ENCODE measurements at places on chromosomes 12 and 14.

- DNase-seq = no peak
These were observed 33.0 kb downstream of the CYP46A1 start for GRCh38 chr14:99716850-99717681.

GRCh38 chr14:90750191-90750590, 66.0 kb downstream of the TTC7B start:
- no peak for DNase-seq

DNA sequence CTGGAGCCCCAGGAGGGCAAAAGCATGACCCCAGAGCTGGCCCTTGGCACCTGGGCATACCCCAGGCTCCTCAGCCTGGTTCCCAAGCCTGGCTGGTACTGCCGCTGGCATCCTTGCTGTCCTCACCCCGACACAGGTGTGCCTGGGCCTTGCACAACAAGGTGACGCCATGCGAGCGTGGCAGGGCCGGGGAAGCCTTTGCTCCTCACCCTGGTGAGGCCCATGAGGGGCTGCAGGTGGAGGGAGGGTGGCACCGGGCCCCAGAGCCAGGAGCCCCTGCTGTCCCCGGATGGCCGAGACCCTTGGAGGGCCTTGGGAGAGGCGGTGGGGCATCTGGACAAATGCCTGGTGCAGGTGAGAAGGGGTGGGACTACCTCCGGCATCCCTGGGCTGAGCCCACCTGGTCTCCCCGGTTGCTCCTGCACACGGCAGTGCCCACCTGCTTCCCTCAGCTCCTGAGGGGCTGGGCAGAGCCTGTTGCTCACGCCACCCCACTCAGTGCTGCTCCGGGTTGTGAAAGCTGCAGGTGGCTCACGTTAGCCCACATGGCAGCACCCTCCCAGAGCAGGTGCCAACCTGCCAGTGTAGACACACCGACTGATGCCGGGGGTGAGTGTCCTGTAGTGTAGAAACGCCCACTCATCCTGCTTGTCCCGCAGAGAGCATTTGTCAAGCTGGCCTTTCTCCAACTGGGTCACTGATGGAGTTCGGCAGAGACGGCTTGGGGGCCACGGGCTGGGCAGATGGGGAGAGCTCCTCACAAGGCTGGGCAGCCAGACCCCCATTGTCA, 24.6 kb upstream of the KIF26A start:
- DNase-seq = no peak

DNA sequence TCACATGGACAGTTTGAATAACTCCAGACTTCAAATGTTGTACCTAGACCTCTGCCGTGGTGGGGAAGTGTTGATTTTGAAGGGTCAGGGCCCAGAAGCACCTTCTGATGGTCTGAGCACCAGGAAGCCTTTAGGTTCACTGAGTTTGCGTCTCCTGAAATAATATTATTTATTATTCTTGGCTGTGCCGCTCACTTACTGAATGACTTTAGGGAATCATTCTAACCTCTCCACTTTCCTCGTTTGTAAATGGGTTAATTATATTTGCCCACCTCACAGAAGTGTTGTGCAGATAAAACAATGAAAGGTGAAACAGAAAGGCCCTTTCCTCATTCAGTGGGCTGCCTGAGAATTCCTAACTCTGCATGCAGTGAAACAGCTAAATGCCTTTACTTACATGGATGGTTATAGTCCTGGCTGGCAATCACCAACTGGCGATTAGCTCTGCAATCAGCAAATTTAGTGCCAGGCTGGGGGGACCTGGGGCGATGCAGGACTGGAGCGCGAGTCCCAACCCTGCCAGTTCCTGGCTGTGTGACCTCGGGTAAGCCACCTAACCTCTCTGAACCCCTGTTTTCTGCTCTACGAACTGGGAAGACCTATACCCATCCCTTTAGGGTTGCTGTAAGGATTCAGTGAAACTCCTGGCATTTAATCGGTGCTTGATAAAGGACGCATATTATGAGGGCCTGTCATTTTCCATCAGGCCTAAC, 57.5 kb downstream of the MAP1LC3B2 start:
- no peak for DNase-seq

GRCh38 chr14:94445003-94445402, 7.6 kb downstream of the SERPINA11 start:
- no peak for DNase-seq

GRCh38 chr14:76259029-76259735, 107.5 kb downstream of the GPATCH2L start:
- no peak for DNase-seq

- DNase-seq = no peak
These were observed 268.3 kb downstream of the VRK1 start for GRCh38 chr14:97065305-97066067.

DNA sequence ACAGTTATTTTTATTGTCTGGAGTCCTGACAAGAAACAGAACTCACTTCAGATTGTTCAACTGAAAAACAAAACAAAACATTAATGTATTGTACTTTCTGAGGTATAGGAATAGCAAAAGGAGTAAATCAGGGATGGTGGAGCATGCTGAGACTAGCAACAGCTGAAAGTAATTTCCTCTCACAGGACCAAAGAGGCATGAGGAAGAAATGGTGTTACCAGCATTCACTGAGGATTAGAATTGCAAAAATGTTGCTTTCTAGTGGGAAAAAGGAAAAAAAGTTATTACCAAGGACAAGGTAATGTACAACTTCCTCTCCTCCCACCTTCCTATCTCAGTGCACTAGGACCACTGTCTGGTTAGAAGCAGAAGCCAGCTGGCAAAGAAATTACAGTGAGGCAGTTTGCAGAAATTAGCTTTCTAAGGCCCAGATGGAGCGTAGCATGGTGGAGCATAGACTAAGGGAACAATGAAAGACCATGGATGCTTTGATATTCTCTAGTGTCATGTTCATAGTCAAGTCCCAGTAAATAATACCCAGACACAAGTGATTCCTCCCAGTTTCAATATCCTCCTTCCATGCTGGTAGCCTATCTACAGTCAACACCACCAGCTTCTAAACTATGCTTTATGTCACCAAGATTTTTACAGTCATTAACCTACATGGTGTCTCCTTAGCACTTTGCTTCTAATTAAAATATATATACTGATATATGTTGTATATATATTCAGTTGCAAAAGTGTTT, 133.7 kb upstream of the DCN start:
- no peak for DNase-seq

DNA sequence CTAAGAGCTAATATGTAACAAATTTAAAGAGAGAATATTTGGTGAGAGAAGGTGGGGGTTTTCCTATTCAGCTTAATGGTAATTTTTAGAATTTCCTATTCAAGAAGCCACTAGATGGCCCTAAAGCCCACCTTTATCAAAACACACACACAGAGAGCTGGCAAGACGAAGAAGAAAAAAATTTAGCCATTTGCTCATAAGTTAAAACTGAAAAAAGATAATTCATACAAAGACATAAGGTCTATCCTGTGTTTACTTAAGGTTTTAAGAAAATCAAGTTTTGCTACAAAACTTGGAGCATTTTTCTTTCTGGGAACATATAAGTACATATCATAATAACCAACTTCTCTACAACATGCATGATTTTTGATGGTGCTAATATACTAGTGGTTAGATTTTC, 46.8 kb upstream of the PCED1B start:
- DNase-seq = peak; percentile 77

- no peak for DNase-seq
These were observed 131.4 kb downstream of the NDUFA12 start for GRCh38 chr12:94872007-94872653.

GRCh38 chr14:29710015-29710414, 217.6 kb downstream of the PRKD1 start:
- peak; percentile 11 for DNase-seq

- DNase-seq = peak; percentile 28
These were observed 74.6 kb downstream of the PPP2R5C start for GRCh38 chr14:101836135-101836534.

- DNase-seq = peak; percentile 12
These were observed 10.9 kb upstream of the ZNF705A start for GRCh38 chr12:8145754-8146441.

DNA sequence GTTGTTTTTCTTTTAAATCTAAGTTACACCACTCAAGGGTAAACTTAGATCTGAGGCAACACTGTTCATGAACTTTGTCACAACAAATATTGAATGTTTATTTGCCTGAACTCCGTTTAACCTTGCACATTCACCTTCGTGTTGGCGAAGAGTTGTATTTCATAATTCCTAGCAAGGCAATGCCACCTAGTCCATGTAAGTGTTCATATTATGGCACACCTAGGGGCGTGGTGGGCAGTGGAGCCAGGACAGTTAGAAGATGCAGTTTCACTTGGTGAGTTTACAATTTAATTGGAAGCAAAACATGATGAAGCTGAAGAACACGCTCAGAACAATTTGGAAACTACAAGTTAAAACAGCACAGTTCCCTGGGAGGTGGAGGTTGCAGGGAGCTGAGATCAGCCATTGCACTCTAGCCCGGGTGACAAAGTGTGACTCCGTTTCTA, 30.4 kb upstream of the GNPNAT1 start:
- DNase-seq = no peak

DNA sequence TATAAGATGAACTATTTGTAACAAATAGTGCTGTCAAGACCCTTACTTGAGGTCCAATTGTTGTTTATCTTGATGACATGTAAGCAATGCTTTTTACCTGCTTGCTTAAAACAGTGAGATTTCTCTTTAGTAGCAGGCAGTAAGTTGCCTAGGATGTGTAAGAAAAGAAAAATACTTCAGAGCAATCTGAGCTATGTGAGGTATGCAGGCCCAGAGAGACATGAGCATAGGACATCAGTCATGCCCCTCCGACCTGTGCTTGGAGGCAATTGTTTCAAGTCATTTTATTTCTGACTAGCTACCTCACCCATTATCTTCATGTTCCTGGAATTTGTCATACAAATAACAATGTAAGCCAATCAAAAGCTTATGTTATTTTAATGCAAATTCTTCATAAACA, 930.6 kb upstream of the FBXO33 start:
- no peak for DNase-seq

DNA sequence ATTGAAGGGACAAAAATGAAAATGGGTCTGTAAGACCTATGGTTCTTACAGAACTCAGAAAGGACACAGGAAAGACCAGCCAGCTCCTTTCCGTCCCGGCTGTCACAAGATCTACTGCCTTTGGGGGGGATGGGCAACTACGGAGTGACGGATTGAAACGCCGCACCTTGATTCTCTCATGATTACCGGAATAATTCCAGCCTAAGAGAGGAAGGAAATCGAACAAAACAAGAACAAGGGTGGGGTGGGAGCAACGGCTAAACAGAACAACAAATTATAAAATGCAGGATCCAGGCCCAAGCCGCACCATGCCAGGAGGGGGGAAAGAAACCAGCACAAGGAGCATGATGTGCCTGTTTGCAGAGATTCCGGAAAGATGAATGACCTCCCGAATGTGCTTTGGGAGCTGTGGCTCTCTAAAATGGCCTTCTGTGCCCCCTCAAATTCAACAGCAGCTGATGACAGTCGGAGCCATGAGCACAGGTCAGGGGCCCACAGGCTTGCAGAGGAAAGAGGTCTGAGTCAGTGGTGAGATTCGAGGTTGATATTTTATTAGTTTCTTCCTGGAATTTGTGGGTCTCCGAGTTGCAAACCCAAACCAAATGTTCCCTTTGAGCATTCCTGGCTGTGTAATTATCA, 72.1 kb downstream of the SPRING1 start:
- DNase-seq = no peak

DNA sequence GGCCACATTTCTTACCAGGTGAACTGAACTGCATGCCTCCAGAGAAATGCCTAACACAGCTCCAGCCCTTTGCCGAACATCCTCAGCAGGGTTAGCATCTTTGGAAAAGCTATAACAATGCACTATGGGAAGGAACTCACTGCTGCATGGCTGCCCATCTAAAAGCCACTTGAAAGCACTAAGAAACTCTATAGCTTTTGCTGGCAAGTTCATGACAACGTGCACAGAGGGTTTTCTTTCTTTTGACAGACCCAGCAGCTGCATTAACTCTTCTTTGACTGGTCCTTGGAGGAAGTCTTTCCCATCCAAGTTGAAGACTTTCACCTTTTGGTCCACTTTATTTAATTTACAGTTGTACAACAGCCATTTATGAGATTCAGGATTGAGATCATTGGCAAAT, 5.3 kb downstream of the TRMT5 start:
- DNase-seq = no peak

DNA sequence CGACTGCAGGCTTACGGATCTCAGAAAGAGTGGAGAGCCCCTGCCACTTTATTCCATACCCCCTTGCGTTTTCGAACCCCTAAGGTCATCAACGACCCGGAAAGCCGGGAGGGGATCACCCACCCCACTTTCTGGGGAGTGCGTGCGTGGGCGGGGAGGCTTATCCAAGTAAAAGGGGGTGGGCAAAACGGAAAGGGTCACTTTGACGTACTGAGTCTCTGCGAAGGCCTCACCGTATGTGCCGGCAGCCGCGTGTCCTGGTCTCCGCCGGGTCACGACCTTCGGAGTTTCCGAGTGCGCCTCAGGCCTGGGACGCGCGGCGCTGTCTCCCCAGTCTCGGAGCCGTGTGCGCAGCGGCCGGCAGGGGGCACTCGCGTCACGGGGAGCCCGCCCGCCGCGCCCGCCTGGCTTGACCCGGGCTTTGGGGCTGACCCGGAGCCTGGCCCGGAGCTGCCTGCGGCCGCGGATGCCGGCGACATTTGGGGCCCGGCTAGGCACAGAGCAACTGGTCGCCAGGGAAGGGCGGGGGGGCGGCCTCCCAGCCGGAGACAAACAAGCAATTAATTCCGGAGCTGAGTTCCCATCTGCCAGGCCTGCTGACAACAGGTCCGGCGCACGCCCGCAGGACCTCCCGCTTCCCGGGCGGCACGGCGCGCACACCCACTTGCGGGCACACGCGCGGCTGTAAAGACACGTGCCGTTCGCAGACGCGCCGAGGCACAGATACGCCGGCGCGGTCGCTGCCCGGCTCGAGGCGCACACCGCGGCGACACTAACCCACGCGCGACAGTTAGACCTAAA, 890 bp upstream of the KIF26A start:
- DNase-seq = peak; percentile 15

DNA sequence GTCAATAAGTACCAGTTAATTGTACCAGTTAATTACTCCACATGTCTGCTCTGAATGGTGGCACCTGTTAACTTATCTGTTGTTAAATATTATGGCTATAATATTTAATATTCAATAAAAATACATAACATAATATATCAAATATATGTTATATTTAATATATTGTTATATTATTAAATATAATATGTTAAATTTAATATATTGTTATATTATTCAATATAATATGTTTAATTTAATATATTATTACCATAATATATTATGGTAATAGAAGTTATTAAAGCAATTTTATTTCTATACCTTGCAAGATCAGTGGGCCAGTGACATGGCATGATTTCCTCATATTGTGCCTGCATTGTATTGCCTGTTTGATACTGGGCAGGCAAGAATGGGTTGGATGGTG, 98.4 kb downstream of the TBC1D30 start:
- no peak for DNase-seq

- no peak for DNase-seq
These were observed 104.5 kb upstream of the SFSWAP start for GRCh38 chr12:131606218-131606901.

GRCh38 chr14:33776871-33777270, 174.0 kb downstream of the EGLN3 start:
- DNase-seq = no peak

GRCh38 chr14:81132468-81132867, 88.3 kb downstream of the GTF2A1 start:
- no peak for DNase-seq

GRCh38 chr12:110816248-110816647, 30.5 kb upstream of the CCDC63 start:
- DNase-seq = peak; percentile 10

Measured in ELR (cell line).